ENCODE measurements at places on chromosomes 4 and X.

DNA sequence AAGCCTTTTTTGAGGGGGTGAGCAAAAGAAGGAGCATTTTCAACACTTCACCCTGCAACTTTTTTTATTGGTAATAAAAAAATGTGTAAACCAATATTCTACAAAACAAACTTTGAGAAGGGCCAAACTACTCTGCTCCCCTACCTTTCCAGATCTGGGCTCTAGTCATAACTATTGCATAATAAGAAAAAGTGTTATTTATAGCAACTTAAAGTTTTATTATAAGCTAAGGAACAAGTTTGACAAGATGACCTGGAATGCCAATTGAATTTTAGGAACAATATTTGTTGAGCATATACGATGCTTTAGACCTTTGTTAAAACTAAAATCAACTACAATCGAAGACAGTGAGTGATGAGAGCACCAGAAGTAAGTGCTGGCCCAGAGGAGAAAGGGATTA lies 409.6 kb downstream of the IL15 start:
- DNase-seq, result no peak

DNA sequence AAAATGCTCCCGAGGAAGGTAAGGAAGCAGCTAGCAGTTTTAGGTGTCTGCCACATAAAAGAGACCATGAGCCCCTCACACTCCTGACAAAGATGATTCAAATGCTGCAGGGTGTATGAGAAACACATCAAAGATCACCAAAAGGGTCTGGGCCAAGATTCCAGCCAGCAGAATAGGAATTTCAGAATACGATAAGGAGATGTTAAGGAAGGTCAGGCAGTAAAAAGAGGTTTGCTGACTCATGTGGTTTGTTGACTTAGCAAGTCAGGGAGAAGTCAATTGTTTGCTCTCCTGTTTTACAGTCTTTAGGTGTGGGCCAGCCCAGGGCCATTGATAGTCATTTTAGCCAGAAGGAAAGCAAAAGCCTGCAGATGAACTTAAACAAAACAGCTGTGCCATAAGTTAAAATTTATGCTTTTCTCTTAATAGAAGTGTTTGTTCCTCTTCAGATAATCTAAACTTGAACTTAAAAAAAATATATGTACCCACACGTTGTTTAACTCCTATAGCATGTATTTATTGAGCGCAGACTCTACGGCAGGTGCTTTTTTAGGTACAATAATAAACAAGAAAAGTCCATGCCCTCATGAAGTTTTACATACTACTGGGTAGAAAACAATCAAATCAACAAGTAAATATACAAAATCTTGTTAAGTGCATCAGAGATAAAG lies 115.6 kb downstream of the CAMK2D start:
- no peak for DNase-seq

DNA sequence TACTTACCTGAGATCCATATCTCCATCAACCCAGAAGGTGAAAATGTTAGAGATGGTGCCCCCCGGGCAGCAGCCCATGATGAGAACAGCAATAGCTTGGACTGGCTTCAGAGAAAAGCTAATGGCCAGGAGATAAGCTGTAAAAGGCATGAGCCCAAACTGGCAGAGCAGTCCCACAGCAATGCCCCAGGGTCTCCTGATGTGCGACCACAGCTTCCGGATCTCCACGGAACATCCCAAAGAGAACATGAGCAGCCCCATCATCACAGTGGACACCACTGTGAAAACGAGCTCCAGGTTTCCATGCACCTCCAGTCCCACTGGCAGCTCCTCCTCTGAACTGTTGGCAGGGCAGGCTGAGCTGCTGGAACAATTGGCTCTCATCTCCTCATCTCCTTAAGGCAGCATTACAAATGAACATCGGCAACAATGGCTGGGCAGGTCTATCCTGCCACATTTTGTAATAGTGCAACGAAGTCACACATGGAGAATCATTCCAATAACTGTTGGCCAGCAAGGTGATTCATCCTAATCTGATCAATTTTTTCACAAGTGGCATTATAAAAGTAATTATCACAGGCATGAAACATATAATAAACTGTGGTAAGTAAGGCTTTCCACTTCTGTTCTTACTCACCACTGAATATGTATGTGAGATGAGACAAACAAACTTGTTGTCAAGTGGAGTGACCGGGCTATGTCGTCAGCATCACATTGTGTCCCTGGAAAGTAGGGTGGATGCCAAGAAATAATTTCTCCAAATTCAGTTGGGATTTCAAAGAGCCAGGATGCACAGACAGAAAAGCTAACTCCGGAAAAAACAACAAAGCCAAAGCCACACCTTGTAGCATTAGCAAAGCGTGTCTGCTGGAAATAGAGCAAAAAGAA lies at the start of gene SLC10A6:
SLC10A6 (minus strand) TSS at position 653 of the 888 bp plus-strand sequence; CDS start at position 384, 269 bp downstream.
- no peak for DNase-seq

DNA sequence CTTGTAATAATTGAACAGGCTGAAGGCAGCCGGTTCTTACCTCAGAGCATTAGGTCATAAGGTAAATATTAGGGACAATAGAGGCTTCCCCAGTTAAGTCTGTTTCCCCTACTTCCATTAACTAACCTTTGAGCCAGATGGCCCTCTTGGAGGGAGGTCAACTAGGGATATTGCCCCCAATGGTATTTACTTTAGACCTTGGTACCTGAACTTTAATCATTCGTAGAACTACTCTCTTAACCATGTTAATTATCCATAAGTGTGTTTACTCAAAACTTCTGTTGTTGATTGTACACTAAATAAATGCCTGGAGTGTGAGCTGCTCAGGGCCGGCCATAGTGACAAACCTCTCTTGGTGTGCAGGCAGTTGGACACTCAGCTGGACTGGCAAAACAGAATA lies 1843.5 kb upstream of the AGA start:
- DNase-seq, result no peak

- DNase-seq, result no peak
These were observed 91.6 kb upstream of the H2AZ1 start for GRCh38 chr4:100041646-100042045.

DNA sequence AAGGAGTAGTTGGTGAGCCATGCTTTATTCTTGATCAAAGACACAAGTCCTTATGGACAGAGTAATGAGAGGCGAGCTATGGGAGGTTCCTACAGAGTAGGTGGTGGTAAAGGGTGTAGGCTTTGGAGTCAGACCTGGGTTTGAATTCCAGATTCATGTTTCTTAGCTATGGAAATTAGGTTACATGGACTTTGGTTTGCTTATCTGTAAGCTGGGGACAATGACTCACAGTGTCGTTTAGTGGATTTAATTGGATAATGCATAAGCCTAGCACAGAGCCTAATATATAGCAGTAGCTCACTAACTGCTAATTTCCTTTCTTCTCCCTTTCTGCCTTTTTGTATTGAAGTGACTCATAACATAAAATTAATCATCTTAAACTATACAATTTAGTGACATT lies 5.0 kb upstream of the TRPC5 start:
- DNase-seq, result no peak

GRCh38 chr4:44725726-44726037 lies 674 bp downstream of the GNPDA2 start:
- DNase-seq, result no peak

GRCh38 chrX:19659929-19660328 lies 144.6 kb upstream of the MAP3K15 start:
- no peak for DNase-seq

GRCh38 chr4:184812651-184813181 lies 13.1 kb downstream of the ACSL1 start:
- no peak for DNase-seq

GRCh38 chr4:139603576-139604410 lies 47.8 kb upstream of the SETD7 start:
- no peak for DNase-seq

DNA sequence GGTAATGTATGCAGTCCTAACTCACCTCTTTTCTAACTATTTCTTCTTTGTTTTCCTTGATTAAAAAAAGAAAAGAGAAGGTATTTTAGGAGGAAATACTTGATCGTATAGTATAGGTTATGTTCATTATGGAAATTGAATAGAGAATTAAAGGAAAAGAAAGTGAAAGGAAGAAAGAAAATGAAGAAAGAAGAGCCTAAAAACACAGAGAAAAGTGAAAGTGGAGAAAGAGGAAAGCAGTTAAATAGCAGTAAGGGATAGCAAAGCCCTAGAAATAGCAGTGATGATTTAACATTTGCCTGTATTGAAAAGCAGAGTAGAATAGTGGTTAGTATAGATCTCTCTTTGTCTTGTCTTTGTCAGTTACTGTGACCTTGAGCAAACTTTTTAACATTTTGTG lies 37.0 kb downstream of the MRPL1 start:
- DNase-seq, result no peak
